ENCODE measurements at places on chromosomes 11 and 22.

DNA sequence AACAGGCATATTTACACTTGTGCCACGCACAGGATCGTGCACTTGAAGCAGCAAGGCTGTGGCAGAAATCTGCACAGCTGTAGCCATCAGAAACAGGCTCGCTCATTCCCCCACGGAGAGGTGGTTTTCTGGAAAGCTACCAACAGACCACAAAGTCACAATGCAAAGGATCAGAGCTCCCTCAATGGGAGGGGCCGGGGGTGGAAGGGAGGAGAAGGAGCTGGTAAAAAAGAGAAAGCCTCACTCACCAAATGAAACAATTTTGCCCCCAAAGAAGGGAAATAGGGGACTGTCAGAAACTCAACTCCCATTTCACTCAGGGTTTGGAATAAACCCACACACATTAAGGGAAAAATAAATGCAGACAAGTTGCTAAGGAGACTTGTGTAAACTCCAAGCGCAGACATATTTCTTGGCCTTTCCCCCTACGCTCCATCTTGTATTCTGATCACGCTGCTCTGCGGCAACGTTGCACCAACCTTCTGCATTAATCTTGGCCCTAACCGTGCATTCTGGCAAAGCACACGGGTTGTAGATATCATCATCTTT lies 43.2 kb upstream of the BLID start:
- no peak for DNase-seq

DNA sequence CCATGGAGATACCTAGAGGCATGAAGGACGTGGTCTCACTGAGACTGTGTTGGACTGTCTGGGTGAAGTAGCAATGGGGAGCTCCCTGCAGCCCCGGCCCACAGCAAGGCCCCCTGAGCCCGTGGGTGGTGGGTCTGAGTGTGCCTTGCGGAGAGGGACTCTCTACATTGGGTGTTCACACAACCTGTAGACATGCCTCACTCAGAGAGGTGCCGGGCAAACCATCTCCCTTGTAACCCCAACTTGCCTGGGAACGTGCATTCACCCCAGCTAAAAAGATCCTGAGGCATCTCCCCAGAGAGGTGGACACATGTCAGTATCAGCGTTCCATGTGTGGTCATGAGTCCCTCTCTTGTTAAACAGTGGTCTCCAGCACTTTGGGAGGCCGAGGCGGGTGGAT lies 2.1 kb downstream of the VPREB1 start:
- DNase-seq = no peak

DNA sequence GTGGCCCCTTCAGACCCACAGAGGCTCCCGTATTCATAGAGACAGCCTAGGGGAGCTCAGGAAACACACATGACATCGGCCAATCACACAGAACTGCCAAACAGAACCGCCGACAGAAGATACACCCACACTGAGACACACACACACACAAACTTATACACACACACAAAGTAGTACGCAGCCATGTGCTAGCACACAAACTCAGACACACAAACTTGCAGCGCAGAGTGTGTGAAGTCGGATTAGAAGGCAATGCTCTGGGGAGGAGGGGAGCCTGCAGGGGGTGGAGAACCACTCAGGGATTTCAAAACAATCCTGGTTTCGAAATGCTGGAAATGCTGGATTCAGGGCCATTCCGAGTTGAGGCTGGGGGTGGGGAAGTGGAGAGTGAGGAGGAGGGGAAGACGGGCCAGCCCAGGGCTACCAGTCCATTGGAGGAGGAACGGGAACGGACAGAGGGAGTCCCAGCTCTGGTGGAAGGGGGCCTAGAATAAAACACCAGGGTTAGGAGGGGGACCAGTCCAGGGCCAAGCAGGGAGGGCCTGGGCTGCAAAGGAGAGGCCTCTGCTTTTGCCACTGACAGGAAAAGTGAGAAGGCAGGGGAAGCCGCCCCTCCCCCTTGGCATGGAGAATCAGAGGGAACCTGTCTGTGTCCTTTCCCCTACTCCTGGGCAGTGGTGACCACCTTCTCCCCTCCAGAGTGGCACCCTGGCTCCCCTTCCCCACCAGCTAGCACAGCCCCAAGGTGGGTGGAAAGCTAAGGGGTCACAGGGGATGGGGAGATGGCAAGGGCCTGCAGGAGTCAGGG lies 4.4 kb downstream of the BCL9L start:
- DNase-seq = no peak

DNA sequence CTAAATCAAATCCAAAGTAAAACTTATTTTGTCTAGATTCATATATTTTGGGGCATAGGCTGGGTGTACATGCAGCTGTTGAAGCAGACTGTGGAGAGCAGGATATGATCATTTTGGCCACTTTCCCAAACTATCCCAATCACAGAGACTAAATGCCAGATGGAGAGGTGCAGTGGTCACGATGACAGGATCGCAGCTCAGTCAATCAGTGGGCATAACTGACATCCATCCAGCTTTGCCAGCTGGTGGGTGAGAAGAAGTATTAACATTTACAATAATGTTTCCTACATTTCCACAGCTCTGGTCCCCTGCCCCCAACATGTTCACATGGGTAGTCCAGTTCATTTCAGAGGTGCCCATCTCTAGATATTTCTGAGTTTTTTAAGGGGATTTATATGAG lies 255.5 kb upstream of the SESN3 start:
- no peak for DNase-seq

DNA sequence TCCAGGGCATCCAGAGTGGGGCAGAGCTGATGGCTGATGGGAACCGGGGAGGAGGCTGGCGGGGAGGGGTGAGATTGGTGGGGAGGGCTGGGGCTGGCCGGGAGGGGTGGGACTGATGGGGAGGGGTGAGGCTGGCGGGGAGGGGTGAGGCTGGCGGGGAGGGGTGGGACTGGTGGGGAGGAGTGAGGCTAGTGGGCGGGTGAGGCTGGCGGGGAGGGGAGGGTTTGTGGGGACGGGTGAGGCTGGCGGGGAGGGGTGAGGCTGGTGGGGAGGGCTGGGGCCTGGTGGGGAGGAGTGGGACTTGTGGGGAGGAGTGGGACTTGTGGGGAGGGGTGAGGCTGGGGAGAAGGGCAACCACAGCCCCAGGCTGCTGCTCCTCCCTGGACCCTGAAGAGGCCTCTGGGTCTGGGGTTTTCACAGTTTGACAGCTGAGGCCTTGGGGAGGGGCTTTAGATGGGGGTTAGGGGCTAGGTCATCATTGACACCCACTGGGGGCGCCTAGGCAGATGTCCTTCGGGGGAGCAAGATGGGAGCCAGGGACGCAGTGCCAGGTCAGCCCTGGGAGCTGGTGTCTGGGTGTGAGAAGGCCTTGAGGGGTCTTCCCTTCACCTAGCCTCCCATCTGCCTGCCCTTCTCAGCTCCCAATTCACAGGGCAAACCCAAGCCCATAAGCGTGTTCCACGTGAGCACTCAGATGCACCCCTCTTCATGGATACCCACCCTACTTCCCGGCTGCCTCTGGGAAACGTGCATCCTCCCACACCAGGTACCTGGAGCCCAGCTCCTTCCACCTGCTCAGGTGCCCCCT lies 26.7 kb downstream of the PARVG start:
- DNase-seq = no peak

DNA sequence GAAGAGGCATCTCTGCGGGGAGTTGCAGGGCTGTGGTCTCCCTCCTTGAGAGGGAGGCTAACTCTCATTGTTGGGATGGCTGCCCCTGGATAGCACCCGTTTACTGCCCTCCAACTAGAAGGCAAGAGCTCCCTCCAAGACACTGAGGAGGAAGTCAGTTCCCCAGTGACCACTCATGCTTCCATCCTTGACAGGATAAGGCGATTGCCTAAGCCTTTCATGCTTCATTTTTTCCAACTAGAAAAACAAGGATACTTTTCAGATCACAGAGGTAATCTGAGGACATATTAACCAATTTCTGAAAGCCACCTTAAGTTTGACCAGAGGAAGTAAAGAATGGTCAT lies 186.6 kb downstream of the MAML2 start:
- DNase-seq = no peak

GRCh38 chr11:10076458-10077141 lies 217.4 kb downstream of the SBF2 start:
- no peak for DNase-seq

GRCh38 chr22:45579806-45580725 lies 77.4 kb downstream of the FBLN1 start:
- DNase-seq = no peak

DNA sequence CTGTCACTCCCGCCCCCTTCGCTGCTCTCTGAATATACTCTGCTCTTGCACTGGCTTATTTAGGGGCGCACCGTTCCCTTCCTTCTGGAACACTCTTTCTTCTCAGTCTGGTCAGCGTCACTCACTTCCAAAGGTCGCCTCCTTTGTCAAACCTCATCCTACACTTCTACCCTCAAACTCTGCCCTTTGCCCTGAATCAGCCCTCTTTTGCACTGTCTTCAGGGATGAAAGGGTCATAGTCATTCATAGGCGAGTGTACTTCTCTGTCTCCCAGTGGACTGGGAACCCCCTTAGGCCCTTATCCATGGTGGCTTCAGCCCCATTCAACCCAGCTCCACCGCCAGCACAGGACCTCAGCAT lies 15.4 kb downstream of the MOGAT2 start:
- no peak for DNase-seq

GRCh38 chr11:68524213-68524612 lies 63.7 kb downstream of the PPP6R3 start:
- no peak for DNase-seq

- no peak for DNase-seq
Observed at GRCh38 chr11:17845431-17845881, 110.9 kb downstream of the KCNC1 start.

DNA sequence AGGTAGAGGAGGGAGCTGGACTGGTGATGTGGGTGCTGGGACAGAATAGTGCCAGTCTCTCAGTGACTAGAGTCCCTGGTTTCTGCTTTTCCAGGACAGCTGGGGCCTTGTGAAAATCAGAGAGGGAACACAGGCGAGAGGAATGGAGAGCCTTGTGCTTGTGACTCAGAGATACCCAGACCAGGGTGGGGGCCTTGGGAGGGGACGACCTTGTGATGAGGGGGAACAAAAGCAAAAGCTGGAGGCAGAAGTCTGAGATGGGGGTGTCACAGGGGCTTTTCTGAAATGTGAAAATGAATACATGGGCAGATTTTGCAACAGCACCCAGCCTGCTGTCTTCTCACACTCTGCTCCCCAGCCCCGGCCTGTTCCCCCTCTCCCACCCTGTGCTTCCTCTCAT lies 3.4 kb upstream of the NR1H3 start:
- no peak for DNase-seq

GRCh38 chr11:25483915-25484635 lies 847.9 kb upstream of the ANO3 start:
- no peak for DNase-seq

DNA sequence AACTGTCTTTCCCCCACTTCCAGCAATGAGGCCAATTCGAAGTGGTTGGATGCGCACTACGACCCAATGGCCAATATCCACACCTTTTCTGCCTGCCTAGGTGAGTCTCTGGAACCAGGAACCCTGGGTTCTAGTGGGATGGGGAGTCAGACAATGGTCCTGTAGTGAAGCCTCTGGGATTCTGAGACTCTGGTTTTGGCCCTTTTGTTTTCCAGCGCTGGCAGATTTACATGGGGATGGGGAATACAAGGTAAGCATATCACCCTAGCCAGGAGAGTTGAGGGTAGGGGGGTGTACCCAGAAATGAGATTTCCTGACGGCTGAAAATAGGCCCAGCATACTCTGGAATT lies 530 bp downstream of the BBS1 start:
- no peak for DNase-seq

GRCh38 chr11:11426226-11426952 lies 73.3 kb upstream of the CSNK2A3 start:
- no peak for DNase-seq

GRCh38 chr11:130162733-130163132 lies 3.2 kb downstream of the ST14 start:
- no peak for DNase-seq

DNA sequence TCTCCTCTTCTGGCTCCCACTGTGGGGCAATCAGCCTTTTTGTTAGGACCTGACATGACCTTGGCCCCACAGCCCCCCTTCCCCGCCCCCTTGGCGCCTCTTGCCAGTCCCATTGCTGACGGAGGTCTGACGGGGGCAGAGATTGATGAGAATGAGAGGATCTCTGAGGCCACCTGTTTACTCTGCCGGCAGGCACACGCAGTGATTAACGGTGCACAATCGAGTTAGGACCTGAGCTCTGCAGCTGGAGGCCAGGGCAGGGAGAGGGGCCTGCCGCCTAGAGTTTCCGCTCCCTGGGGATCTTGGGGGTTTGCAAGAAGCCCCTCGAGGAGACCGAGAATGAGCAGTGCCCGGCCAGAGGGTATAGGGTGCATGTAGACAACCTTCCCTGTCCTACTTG lies 6.8 kb upstream of the CHRM1 start:
- no peak for DNase-seq

DNA sequence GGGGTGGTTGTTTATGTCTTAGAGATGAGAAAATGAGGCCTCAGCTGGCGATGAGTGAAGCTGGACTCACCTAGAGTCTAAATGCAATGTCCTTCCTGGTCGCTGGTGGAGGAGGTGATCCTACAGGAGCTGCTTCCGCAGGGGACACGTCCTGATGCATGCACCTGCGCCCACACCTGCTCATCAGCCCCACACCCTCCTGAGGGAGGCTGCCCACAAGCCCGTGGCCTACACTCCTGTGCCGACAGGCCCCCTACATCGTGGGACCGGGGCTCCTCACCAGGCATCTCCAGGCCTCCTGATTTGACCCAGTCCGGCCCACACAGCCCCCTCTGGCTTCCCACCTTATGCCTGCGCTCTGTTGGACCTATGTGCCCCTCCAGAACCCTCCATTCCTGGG lies 857.2 kb downstream of the TBC1D22A start:
- DNase-seq = no peak

DNA sequence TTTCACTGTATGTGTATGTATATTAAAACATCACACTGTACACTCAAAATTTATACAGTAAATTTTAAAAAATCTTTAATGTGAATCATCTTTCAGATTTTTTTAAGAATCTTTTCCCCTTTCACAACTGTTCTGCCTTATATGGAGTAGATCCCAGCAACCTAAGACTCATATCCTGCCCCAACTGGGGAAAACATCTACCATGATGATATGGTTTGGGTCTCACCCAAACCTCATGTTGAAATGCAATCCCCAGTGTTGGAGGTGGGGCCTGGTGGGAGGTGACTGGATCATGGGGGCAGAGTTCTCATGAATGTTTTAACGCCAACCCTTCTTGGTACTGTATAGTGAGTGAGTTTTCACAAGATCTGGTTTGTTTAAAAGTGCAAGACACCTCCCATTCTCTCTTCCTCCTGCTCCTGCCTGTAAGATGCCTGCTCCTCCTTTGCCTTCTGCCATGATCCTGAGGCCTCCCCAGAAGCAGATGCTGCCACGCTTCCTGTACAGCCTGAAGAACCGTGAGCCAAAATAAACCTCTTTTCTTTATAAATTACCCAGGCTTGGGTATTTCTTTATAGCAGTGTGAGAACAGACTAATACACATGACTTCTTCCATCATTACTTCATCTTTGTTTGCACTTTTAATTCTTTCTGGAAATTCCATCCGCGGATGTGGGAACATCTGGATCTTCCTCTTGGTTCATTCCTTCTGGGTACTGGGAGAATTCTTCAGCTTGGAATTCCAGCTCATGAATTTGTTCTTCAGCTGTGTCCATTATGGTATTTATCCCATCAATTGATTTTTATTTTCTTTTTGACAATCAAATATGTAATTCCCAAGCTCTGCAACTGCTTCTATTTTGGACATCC lies 36.9 kb downstream of the LINC01488 start:
- DNase-seq = no peak
